Foreskin keratinocyte (primary cell): ENCODE measurements at places on chromosomes 1 and 21.
A peak's percentile ranks its signal among the peaks of the same experiment; 100 is the strongest.

- DNase-seq = no peak
Observed at GRCh38 chr1:20823845-20824244, 36.7 kb upstream of the HP1BP3 start.

GRCh38 chr1:93516164-93516563 lies 68.2 kb downstream of the FNBP1L start:
- DNase-seq = peak; percentile 9

DNA sequence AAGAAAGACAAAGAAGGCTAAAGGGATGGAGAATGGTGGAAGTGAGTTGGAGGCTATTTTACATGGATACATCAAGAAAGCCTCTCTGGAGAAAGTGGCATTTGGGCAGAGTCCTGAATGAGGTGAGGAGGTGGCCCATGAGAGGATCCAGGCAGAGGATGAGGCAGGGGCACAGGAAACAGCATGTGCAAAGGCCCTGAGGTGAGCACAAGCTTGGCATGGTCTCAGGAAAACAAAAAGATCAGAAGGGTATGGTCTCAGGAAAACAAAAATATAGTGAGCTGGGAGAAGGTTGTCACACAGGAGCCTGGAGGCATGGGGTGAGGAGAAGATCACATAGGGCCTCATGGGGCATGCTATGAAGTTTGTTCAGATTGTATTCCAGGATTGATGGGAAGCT lies 62.1 kb upstream of the F3 start:
- DNase-seq = no peak

DNA sequence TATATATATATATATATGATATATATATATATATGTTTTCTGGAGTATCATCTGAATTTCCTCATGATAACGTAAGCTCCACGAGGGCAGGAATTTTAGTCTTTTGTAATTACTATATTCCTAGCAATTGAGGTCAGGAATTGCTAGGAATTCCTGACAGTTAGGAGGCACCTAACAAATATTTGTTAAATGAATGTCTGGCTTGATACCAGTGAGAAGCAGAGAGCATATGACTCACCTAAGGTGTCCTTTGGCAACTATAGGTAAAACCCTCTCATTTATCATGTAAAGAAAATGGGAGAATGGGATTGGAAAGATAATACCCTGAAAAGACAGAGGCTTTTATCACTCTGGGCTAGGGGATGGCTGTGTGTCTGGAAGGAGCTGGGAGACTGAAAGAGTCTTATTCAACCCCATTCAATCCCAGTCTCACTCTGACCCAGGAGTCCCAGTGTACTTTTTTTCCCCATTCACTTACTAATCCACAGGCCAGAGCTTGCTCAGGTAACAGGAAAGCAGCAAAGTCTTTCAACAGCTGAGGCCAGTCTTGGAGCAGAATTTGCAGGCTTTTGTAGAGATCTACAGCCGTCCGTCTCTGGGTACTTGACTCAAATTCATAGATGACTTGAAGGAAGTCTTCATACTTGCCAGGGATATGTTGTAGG lies 71.2 kb downstream of the DAP3 start:
- peak; percentile 93 for DNase-seq

DNA sequence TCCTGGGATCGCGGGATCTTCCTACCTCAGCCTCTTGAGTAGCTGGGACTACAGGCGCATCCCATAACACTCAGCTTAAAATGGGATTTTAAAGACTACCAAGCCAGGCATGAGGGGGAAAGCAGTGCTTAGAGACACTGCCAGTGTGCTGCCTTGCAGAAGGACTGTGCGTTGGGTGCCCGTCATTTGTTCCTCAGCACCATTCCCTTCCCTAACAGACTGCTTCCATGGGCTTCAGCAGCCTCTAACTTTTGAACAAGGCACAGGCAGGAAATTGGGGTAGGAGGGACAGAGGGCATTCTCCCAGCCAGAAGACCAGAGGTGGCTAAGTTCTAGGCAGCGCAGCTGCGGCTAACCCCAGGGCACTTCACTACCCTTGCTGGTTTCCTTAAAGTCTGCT lies 73.9 kb upstream of the USP24 start:
- DNase-seq = no peak

DNA sequence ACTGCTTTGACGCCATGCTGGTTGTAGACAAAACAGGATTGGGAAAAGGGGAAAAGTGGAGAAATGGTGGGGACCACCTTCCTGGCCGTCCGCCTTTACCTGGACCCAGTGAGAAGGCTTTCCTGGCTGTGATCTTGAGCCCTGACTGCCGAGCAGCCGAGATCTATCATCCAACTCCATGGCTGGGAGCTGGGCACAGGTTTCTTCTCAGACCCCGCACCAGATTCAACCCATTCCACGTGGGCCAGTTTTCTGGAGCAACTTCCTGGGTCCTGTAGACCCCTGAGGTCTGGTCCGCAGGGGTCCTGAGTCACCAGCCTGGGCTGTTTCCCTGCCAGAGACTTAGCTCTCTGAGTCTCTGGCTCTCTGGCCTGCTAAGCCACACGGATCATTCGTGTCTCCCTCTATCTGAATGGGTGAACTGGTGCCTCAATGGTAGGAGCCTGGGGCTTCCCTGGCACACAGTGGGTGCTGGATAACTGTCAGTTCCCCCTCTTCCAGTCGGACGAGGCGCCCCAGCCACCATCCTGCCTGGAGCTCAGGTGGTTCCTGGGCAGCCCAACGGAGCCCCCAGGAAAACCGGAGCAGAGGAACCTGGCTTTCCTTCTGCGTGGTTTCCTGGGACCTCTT lies 4.5 kb upstream of the NPHP4 start:
- DNase-seq = no peak

DNA sequence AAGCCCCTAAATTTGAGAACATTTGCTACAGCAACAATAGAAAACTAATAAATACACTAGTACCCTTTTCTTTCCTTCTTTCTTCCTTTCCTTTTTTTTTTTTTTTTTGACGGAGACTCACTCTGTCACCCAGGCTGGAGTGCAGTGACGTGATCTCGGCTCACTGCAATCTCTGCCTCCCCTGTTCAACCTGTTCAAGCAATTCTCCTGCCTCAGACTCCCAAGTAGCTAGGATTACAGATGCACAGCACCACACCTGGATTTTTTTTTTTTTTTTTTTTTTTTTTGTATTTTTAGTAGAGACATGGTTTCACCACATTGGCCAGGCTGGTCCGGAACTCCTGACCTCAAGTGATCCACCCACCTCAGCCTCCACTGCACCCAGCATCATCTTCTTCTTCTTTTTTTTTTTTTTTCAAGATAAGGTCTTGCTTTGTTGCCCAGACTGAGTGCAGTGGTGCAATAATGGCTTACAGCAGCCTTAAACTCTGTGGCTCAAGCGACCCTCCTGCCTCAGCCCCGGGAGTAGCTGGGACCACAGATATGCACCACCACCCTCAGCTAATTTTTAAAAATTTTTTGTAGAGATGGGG lies 19.6 kb upstream of the CBR3 start:
- DNase-seq = no peak

GRCh38 chr1:78052685-78053405 lies 7.1 kb downstream of the GIPC2 start:
- DNase-seq = no peak

GRCh38 chr1:24369801-24370200 lies 43.8 kb downstream of the STPG1 start:
- no peak for DNase-seq

- DNase-seq = no peak
Observed at GRCh38 chr1:193060406-193060805, 994 bp downstream of the RO60 start.

DNA sequence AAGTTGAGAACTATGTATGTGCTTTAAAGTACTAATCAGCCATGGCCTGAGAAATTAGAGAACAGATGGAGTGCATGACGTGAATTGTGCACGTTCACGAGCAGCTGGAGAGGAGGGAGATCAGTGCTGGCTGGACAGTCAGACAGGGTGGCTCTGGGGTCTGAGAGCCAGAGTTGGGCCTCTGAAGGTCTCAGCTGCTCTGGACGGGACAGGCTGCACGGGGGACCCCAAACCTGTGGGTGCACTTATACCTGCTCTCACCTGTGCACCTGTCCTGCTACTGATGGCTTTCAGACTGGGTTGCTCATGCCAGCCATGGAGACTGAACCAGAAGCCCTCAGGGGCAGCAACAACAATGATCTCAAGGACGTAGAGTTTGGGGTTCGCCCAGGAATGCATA lies 43.5 kb downstream of the UMODL1 start:
- DNase-seq = no peak
